ENCODE measurements at places on chromosomes 6 and 20.

DNA sequence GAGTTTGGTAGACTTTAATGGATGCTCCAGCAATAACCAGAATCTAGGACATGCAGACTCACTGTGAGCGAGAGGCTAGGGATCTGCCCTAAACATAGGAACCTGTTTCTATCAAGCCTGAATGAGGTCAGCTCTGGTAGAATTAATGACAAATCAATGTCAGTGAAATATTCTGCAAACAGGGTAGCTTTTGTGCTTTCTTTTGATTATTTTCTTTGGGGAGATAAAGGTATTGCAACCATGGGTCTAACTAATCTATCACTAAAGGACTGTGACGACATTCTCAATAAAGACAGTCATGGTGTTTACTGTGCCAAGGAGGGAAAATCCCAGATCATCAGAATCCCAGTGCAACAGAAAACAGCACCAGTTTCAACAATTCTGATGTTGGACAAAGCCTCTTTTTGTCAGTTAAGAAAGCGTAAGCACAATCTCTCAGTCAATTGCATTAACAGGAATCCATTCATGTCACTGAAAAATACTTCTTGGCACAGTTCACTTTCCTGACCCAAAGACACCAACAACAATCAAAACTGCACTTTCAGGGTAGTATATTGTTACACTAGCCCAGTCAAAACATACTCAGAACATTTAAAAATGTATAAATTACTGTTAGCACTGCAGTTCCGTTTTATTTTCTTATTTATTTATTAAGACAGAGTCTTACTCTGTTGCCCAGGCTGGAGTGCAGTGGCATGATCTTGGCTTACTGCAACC is 36.8 kb upstream of the SMIM29 start:
- no peak for DNase-seq

DNA sequence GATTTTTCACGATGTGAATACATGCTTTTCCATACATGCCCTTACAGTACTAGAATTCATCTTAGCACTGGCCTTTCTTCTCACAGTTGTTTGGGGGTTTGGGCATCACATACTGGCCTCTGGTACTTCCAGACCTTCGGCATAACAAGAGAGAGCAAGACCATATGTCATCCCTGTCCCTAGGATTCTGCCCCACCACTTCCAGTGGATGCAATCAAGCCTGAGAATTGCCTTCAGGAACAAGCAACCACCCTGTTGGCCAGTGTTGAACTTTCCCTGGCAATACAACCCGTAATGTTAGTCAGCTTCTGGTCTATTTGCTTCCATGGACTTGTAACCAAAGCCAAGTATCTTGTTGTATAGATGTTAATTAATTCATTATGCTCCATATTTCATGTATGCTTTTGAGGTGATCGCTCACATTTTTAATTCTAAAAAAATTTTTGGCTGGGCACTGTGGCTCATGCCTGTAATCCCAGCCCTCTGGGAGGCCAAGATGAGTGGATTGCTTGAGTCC is 15.4 kb upstream of the SLPI start:
- no peak for DNase-seq

DNA sequence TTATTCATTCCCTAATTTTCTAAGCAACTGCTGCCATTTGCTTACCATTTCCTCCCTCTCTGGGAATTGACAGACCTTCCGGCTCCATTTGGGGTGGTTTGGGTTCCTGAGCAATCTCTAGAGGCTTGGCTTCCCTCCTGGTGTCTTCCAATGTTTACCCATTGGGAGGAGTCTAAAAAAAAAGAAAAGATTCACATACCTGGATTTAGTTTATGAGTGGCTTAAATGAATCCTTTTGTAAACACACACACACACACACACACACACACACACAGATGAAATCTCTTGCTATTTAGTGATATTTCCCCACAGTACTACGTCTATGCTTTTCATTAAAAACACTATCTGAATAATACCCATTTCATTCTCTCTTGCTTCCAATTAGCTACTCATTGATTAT is 48.3 kb upstream of the TRAF3IP2 start:
- DNase-seq = no peak

- no peak for DNase-seq
These were observed at the start of gene KCNK16 for GRCh38 chr6:39322306-39322850. KCNK16 (minus strand) TSS chr6:39322702; CDS start chr6:39322540, 162 bp downstream.

GRCh38 chr6:125808060-125808459 is 17.3 kb downstream of the NCOA7 start:
- DNase-seq = no peak

- DNase-seq = no peak
These were observed 518.0 kb downstream of the CD109 start for GRCh38 chr6:74213995-74214394.

GRCh38 chr6:121619013-121619412 is 183.6 kb downstream of the GJA1 start:
- DNase-seq = no peak

DNA sequence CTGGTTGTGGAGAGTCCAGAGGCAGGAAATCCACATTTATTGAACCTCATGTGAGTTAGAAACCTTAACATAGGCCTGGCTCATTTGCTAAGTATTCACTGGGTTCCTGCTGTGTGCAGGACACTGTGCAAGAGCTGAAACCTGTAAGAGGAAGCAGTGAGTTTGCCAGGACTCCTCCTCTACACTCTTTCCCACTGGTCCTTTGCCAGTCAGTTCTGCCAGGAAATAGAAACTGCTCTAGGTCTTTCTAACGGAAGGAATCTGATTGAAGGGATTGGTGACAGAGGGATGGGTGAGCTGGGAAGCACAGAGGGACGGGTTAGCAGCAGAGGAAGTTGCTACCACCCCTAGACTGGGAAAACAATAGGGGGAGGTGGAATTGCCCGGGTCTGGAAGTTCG is 234.2 kb upstream of the ECI2 start:
- peak; percentile 83 for DNase-seq

DNA sequence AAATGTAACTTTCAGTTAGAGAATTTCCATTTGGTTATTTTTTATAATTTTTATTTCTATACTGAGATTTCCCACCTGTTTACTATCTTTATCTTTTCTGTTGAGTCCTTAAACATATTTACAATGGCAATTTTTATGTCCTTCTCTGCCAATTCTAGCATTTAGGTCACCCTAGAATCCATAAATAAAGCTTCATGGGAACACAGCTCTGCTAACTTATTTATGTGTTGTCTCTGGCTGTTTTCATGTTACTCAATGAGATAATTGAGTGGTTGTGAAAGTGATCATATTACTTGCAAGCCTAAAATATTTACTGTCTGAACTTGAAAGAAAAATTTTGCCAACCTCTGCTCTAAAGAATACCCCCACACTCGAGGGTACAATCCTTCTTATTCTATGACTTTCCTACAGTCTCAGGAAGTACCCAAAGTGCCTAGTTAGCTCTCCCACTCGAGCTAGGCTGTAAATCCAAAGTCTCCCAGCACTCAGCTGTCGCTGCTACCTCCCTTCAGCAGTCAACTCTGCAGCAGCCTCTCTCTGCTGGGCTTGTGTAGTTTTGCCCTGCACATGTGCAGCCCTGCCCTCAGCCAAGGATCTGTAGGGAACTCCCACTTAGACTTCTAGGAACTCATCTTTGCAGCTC is 53.5 kb upstream of the GCLC start:
- no peak for DNase-seq

DNA sequence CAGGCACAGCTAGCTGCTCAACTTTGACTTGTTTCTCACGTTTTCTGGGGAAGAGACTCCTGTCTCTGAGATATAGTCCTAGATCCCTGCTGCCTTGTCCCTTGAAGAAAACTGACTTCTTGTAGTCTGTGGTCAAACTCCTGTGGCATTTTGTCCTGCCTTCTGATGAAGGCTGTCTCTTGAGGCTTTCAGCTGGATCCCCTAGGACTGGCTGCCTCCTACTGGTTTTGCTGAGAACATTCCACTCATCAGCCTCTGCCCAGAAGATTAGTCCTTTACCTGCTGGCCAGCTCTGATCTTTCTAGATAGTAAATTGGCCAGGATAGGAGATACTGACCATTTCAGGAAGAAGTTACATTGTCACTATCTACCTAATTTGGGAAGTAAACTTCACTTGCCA is 71.9 kb upstream of the CNR1 start:
- DNase-seq = no peak

DNA sequence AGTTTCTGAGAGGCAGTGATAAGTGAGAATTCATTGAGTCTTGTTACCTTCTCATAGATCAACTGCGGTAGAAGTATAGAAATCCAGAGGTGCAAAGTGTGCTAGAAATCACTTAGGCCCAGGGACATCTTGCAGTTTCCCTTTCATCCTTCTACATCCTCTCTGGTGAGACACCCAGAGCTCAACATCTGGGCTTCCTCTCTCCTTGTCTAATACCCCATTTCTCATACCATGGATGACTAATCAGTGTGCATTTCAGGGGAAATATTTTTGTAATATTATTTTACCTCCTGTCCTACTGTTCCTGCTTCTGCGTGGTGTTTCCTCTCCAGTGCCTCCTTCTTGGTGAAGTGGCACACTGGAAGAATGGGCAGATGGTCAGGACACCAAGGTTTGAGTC is 322.4 kb downstream of the TFAP2B start:
- DNase-seq = no peak

DNA sequence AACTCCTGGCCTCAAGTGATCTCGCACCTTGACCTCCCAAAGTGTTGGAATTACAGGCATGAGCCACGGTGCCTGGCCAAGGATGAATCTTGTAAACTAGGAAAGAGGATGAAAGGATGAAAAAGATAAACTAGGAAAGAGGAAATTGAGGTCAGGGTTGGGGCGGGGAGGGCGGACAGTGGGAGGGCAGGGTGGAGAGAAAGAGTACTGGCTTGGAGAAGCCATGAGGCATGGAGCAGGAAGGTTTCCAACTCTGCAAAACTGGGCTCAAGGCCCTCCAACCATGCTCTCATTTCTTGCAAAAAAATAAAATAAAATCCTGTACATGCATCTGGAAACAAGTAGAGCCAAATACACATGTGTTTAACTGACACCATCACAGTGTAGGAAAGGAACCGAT is 256.6 kb upstream of the SGK1 start:
- no peak for DNase-seq

DNA sequence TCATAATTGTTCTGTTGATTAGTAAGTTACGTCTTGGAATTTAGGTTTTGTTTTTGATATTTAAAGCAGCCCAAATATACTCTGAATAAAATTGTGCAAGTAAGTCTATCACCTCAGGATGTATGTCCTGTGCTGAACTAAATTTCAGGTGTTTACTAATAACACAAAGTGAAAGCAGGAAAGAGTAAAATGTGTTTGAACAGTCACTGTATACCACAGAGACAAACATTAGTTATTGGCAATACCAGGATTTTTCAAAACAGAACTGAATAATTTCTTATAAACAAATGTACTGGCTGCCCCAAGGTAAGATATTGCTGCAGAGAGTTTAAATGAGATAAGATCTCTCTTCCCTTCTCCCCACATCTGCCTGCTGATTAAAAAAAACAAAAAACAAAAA is 404.7 kb upstream of the RUNX2 start:
- no peak for DNase-seq

- no peak for DNase-seq
These were observed 68.8 kb downstream of the LAMP5 start for GRCh38 chr20:9583151-9583550.

DNA sequence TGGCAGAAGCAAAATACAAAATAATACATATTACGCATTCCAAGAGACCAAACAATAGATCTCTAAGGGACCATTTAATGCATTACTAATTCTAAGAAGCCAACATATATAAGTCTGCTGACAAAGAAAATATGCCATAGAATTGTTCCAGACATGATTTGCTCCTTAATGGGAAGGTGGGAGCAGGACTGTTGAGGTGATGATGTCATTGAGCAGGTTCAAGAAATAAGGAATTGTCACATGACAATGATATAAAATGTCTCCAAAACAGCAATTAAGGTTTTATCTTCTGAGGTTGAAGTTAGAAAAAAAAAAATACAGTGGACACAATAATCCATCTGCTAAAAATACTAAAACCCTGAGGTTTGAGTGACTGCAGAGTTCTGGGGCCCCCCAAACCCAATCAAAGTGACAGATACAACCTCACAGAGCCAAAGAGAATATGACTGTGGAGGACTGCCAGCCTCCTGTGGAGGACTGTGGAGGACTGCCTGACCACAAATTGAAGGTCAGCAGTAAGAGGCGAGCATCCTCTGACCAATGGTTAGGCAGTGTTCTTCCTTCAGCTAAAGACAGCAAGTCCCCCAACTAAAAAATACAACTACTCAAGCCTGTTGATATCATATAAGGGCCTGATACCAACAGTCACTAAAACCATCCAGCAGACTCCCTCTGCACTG is 39.0 kb downstream of the TOMM6 start:
- DNase-seq = no peak

- no peak for DNase-seq
These were observed 39.4 kb downstream of the ITCH start for GRCh38 chr20:34402461-34402860.
